Hematopoietic multipotent progenitor cell treated with erythropoietin and hydrocortisone succinate and interleukin-3 and kit ligand, for 15 days (in vitro differentiated cells): ENCODE measurements at places on chromosomes 12 and 14.
A peak's percentile ranks its signal among the peaks of the same experiment; 100 is the strongest.

GRCh38 chr14:75559451-75560222, 18.8 kb upstream of the FLVCR2 start:
- no peak for DNase-seq

- no peak for DNase-seq
These were observed 218.5 kb downstream of the SLC6A15 start for GRCh38 chr12:84694116-84694515.

- no peak for DNase-seq
These were observed 42.5 kb downstream of the GALNT9 start for GRCh38 chr12:132286912-132287311.

- no peak for DNase-seq
These were observed 66.3 kb downstream of the RBM19 start for GRCh38 chr12:113899561-113900471.

- no peak for DNase-seq
These were observed 21.5 kb downstream of the TRHDE start for GRCh38 chr12:72293701-72294100.

- peak; percentile 29 for DNase-seq
These were observed 582 bp downstream of the SGPP1 start for GRCh38 chr14:63727231-63727735.

- DNase-seq: no peak
These were observed 50.5 kb upstream of the KRR1 start for GRCh38 chr12:75561921-75562320.

GRCh38 chr12:91094032-91094662, 17.1 kb downstream of the LUM start:
- no peak for DNase-seq

- DNase-seq: peak; percentile 96
These were observed 30.3 kb downstream of the DMAC2L start for GRCh38 chr14:50342221-50343078.

DNA sequence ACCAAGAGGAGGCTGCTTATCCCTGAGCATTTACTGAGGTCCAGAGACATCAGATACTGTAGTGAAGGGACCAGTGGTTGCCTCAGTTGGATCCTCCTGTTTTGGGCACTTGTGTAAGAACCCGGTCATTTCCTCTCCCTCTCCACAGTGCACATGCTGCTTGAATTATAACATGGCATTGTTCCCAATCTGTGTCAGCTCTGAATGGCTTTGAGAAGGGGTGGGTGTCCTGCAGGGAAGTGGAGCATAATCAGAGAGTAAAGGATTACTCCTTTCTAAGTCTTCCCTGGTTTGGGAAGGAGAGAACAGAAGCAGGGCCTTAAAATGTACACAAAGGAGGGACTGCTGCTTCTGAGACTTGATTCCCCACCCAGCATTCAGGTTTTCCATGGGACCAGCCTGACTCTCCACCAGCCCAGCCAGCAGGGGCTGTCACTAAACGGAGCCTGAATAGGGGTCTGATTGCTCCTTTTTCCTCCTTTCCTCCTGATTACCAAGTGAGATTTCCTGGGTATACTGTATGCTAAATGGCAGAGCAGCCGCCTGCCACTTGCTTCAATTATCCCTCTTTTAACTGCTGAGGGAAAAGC, 78.4 kb downstream of the NRXN3 start:
- DNase-seq: no peak

GRCh38 chr14:104230946-104231345, 92.6 kb downstream of the KIF26A start:
- no peak for DNase-seq

DNA sequence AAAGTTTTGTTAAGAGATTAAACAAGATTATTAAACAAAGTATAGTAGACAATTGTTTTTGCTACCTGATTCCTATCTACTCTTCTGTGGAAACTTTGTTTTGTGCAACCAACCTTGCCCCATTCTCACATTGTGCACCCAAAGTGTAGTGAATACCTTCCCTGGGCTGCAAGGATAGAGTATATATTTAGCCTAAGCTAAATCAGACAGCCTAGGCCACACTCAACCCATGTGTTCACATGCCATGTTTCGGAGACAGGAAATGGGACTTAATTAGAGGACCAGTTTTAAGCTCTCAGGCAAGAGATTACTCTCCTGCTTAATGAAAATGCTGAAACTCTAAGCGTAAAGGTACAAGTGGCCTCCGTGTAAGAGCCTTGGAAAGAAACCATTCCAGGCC, 734.9 kb upstream of the USP15 start:
- no peak for DNase-seq

DNA sequence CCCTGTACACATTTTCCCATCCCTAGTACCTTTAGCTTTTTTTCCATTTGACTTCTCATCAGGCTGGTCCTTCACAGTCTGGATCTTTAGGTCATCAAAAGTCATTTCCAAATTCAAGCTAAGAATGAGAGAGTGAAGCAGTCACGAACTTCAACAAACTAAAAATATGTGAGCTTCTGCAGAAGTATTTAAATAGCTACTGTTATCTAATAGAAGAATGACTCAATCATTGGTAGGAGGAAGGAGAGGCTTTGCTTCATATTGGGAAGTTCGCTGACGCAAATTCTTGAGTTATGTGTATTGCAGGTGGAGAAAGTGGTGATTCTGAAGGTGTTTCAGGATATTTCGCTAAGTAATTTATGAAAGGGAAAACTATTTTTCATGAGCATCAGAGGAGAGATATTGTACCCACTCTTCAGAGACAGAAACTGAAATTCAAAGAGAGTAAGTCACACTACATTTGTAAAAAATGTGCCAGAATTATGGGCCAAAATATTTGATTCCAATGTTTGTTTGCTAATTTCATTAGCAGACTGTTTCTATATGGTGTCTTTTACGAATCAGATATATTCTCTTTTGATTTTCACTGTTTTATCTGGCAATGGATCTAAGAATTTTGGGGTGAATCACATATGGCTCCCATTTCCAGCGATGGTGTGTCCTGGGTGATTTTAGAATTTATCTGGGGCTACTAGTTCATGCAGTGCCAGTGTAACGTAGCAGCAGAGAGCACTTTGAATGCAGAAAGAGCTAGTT, at the start of gene OLR1:
TSS of gene OLR1 (minus strand) at position 160 of the 756 bp plus-strand sequence. CDS start at position 105, 55 bp downstream.
- DNase-seq: no peak

DNA sequence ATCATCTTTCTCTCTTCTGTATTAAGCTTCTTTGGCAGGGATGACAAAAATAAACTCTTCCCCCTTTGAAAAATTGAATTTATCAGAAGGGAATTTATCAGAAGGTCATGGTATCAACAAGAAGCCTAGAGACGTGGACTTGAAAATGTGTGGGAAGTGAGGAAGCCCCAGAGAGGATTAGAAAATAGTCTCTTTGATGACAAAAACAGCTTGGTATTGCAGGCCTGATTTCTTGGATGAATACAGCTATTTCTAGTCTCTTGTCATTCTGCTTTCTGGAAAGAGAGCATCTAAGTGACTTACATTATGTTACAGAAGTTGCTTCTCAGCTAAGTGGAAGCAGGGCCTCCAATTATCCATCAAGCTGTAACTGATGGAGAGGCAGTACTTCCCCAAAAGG, 111.1 kb downstream of the KITLG start:
- DNase-seq: no peak

- no peak for DNase-seq
These were observed 2.5 kb upstream of the PLBD1 start for GRCh38 chr12:14570231-14570630.

DNA sequence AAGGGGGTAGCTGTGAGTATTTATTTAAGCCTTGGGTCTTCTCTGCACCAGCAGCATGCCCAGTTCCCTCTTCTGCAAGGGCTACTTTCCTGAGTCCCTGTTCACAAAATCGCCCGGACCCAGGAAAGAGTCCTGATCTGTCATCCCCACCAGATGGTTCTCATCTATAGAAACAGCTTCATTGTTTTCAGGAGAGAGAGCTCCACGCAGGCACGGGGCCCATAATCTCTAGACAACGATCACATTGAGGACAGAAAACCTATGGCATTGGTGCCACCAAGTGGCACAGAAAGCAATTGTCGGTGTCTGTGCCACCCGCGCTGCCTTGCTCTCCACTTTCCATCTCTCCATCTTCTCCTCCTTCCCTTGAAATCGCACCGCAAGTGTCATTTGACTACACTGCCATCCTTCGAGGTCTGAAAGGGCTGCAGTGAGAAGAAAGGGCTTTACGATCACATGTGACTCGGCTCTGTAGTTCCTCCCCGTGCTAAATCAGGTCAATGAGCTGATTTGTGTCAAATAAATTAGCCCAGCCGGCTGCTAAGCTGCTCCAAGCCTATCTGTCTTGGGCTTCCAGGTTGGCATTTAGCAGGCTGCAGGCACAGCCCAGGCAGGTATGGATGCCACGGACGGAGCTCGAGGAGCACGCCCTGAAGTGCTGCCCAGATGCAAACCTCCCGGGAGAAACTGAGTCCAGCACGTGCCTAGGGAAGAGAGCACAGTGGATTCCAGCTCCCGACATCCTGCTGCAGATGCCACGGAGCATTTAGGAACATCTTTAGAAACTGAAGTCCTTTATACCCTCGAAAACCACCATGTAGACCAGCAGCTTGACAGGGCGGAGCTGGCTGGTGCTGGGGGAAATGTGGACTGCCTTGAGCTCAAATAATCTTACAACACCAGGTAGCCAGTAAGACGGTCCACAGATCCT, 28.8 kb downstream of the SPRING1 start:
- DNase-seq: peak; percentile 17

DNA sequence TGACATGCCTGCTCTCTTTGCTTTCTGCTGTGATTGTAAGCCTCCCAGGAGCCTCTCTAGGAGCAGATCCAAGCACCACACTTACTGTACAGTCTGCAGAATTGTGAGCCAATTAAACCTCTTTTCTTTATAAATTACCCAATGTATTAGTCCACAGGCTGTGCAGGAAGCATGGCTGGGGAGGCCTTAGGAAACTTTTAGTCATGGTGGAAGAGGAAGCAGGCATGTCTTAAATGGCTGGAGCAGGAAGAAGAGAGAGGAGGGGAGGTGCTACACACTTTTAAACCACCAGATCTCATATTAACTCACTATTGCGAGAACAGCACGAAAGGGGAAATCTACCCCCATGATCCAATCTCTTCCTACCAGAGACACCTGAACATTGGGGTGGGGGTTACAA, 108.9 kb downstream of the DERA start:
- no peak for DNase-seq

DNA sequence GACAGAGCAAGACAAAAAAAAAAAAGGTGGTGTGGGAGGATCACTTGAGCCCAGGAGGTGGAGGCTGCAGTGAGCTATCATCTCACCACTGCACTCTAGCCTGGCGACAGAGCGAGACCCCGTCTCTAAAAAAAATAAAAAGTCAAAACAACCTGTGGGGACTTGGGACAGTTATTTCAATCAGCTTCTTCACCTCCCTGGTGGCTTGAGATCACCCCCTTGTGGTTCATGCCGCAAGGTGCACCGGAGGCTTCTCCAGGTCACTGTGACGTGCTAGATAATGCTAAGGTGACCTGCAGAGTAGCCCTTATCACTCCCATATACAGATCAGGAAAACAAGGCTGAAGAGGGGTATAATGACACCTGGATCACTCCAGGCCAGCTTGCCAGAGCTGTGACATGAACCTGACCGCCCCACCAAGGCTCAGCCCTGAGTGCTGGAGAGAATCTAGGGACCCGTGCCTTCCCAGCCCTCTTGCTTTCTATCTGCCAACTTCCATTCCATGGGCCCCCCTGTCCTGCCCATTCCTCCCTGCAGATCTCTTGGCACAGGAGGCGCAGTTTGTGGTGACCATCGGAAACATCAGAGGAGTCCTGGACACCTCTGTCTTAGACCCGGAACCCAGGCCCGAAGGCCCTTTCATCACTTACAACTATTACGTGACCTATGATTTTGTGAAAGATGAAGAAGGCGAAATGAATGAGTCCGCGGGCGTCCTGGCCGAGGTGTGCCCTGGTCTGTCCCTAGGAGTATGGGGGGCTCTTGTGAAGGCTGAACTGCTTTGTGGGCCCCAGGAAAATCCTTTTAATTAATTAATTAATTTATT, 8.1 kb downstream of the LRRC43 start:
- peak; percentile 61 for DNase-seq

DNA sequence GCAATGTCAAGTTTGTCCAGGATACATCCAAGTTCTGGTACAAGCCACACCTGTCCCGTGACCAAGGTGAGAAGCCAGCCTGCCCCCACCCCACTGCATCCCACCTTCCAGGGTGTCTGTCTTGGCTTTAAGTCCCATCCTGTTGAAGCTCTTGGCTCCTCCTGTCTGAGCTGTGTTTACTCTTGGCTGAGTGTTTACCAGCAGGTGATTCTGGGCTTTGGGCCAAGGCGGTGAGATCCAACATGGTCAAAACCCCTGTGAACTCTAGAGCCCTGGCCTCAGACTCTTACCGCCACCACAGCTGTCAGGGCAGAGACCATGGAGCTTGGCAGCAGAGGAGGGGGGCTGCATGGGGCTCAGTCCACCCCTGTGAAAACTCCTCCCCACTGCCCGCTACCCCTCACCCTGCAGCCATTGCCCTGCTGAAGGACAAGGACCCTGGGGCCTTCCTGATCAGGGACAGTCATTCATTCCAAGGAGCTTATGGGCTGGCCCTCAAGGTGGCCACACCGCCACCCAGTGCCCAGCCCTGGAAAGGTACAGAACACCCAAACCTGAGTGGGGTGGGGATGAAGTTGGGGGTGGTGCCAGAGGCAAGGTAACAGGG, 11.6 kb downstream of the TNS2 start:
- no peak for DNase-seq

DNA sequence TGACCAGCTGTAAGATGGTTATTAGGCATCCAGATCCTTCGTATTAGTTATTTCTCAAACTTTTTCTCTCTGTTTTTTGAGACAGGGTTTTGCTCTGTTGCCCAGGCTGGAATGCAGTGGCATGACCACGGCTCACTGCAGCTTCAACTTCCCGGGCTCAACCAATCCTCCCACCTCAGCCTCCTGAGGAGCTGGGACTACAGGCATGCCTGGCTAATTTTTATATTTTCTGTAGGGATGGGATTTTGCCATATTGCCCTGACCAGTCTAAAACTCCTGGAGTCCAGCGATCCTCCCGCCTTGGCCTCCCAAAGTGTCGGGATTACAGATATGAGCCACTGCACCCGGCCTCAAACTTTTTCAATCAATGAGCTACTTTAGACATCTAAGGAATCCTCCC, 33.1 kb downstream of the FZD10 start:
- DNase-seq: no peak

DNA sequence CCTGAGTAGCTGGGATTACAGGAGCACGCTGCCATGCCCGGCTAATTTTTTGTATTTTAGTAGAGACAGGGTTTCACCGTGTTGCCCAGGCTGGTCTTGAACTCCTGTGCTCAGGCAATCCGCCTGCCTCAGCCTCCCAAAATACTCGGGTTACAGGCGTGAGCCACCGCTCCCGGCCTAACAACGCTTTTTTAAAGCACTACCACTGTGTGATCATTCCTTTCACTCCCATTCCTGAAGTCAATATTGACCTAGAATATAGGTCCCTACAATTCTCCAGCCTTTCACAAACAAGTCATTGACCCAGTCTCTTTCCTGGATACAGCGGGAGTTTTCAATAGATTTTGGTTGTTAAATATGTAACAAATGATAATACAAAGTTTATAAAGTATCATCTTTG, 62.8 kb downstream of the KIF21A start:
- DNase-seq: no peak

GRCh38 chr14:77543240-77543551, 44.6 kb upstream of the ISM2 start:
- DNase-seq: no peak

- DNase-seq: no peak
These were observed 35.2 kb upstream of the FAM181A start for GRCh38 chr14:93891756-93892504.

- no peak for DNase-seq
These were observed 18.3 kb downstream of the TMEM106C start for GRCh38 chr12:47981496-47982260.
